Brain microvascular endothelial cell (primary cell): ENCODE measurements at places on chromosomes 1 and 21.
A peak's percentile ranks its signal among the peaks of the same experiment; 100 is the strongest.

- DNase-seq: no peak
Measured at GRCh38 chr1:204116539-204116938, 35.3 kb downstream of the ETNK2 start.

DNA sequence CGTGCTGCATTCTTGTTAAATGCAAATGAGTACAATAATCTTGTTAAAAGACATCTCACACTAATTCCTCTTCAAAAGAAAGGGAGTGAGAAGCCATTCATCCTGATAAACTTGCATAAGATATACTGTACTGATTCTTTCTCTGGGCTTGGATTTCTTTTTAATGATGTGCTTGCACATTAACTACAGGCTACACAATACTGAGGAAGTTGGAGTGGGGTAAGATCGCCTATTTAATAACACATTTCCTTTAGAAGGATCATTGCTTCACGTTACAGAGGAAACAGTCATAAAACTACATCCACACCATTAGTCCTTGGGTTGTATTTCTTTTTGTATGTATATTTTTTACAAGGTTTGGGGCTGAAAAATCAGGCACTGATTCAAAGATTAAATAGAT, 36.6 kb downstream of the NRIP1 start:
- DNase-seq: no peak

GRCh38 chr1:168488138-168488537, 55.7 kb downstream of the XCL2 start:
- DNase-seq: no peak

GRCh38 chr1:77829851-77830250, 50.4 kb downstream of the MIGA1 start:
- no peak for DNase-seq

DNA sequence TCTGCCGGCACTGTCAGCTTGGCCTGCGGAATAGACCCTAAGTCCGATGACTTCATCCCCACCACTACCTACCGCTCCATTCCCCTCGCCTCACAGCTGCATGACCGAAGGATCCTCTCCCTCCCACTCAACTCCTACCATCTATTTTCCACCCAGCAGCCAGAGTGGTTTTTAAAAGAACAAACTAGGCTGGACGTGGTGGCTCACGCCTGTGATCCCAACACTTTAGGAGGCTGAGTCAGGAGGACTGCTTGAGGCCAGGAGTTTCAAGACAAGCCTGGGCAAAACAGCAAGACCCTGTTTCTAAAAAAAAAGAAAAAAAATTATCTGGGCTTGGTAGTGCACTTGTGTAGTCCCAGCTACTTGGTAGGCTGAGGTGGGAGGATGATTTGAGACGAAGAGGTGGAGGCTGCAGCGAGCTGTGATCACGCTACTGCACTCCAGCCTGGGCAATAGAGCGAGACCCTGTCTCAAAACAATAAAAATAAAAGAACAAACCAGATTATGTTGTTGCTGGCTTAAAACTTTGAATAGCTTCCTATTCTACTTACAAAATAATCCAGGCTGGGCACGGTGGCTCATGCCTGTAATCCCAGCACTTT, 59.0 kb downstream of the UBIAD1 start:
- DNase-seq: no peak

GRCh38 chr21:31316488-31317169, 27.4 kb downstream of the TIAM1 start:
- peak; percentile 52 for DNase-seq

GRCh38 chr1:225780630-225781029, 3.0 kb downstream of the SRP9 start:
- DNase-seq: no peak

DNA sequence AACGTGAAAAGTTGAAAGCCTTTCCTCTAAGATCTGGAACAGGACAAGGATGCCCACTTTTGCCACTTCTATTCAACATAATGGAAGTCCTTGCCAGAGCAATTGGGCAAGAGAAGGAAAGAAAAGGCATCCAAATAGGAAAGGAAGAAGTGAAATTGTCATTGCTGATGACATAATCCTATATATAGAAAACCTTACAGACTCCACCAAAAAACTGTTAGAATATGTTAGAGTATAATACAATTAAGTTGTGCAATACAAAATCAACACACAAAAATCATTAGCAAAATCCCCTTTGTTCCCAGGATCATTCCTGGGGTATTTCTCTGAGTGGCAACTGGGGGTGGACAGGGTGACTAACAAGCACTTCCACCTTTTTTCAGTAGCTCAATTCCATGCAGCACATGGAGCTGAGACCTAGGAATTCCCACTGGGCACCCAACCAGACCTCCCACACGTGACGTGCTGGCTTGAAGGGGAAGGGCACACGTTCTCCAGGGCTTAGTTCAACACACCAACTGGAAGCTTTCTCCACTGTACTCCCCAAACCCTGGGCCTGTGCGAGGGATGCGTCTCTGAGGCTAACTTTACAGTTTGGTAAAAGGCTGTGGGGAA, 9.6 kb downstream of the STUM start:
- DNase-seq: no peak

DNA sequence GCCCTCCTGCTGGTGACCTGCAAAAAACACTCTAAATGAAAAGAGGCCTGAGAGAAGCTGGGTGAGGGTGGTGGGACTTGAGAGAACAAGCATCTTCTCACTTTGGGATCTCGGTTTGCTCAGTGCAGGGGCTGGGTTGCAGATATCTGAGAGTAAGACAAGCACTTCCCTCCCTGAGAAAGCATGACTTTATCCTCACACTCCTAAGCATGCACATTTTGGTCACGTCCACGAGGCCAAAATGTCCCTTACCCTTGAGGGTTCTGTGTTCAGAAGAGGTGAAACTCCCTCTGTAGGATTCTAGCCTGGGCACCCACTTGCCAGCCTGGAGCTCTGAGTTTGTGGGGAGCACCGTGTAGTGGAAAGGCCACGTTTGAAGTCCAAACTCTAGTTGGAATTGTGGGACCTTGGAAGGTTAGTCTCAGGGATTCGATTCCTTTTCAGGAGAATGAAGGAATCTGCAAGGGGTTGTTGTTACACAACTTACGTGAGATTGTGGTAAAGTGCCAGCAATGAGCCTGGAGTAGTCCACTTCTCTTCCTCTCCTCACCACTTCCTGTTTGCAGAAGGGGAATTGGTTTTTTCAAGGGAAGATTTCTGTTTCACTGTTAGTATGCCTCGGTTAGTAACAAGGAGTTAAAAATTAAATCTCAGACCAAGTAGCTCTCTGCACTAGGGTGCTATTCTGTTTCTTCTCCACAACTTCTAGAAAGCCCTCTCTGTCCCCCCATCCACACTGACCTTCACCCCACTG, 3.0 kb downstream of the FCAMR start:
- DNase-seq: no peak

DNA sequence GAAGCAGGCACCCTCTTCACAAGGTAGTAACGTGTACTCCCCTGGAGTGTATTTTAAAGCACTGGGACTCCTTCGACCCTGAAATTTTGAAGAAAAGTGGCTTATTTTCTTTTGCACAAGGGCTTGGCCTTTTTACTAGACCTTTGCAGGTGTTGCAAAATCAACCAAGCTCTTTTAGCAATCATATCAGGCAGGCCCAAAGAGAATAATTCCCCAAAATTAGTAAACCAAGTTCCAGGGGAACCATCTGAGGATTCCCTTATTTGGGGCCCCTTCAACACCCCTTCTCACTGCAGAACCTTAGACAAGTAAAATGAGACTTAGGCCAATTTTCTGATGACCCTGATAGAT, 28.3 kb downstream of the CBR1 start:
- no peak for DNase-seq

GRCh38 chr1:70071601-70072000, 133.8 kb downstream of the LRRC40 start:
- DNase-seq: no peak

DNA sequence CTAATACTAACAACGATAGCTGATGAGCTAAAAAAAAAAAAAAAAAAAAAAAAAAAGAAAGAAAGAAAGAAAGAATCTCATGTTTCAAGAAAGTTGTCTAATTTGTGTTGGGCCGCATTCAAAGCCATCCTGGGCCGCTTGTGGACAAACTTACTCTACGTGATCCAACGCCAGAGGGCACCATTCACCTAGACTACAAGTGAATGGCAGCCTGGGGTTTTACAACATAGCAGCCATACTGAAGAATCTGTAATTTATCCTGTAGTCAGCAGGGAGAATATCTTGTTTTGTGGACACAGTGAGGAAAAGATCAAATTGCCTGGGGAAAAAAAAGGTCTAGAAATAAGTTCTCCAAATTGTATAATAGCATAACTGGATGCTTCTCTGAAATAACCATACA, 47.0 kb downstream of the CYP2J2 start:
- DNase-seq: peak; percentile 72

DNA sequence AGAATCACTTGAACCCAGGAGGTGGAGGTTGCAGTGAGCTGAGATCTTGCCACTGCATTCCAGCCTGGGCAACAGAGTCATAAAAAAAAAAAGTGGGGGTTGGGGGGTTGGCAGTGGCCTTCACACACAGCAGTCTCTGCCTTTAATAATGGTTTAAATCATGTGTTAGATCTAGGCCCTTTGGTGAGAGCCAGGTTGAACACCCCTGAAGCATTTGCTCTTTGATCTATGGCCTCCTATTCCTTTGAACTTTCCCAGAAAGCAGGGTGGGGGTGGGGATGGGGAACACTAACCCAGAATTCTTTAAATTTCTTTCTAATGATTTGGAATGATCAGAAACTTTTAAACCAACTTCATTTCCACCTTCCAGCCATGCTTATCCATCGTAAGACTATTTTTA, 313.0 kb downstream of the KIF26B start:
- no peak for DNase-seq

DNA sequence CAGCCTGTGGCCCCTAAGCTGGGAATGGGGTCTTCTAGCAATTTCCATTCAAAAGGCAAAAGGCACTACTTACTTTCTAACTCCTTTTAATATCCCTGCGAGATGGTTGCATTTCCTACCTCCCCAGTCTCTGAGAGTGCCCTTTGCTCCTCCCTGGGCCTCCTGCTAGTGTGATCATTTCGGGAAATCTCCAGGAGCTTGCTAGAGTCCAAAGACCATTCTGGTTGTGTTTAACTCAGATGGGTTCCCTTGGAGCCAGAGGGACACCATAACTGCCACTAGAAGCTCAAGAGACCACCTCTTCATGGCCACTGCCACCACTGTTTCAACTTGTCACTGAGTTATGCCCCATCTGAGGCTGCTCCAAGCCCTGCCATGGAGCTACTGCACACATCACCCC, 34.4 kb upstream of the CYP4B1 start:
- no peak for DNase-seq

GRCh38 chr1:208737922-208738321, 493.7 kb upstream of the PLXNA2 start:
- DNase-seq: no peak

DNA sequence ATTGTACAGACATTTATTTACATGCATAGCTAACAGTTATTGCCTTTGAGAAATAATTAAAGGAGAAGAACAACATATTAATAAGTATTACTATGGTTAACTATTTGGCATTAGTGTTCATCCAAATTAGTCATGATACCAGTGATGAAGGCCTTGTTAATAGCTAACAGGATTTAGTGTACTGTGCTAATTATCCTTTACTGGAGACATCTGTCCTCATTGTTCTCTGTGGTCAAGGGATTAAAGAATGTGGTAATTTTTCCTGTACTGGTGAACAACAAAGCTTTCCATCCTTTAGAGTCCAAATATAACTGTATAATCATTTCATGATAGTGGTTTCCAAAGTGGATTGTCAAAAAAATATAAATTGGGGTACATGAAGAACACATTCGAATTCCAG, 103.9 kb downstream of the ADGRL4 start:
- DNase-seq: no peak

GRCh38 chr1:34884961-34885360, 25.4 kb upstream of the SMIM12 start:
- DNase-seq: no peak

- DNase-seq: no peak
Measured at GRCh38 chr1:244502630-244503029, 41.6 kb downstream of the CATSPERE start.

GRCh38 chr1:98101364-98101763, 180.5 kb upstream of the DPYD start:
- no peak for DNase-seq

GRCh38 chr1:167679714-167680113, 42.1 kb upstream of the MPZL1 start:
- no peak for DNase-seq

DNA sequence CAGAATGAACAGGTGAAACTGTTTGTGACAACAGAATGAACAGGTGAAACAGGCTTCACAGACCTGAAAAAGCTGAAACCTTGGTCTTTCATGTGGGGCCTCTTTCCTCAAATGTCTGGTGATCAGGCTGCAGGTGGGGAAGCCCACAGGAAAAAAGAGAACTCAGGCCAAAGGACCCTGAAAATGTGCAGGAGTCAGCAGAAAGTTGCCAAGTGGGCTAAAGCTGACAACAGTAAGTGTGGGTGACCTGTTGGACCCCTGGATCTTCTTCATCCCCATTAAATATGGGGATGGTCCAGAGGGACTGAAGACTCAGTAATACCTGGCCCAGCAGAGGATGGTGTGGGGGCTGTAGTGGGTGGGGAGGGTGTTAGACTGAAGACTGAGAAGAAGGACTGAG, 9.1 kb upstream of the CHIT1 start:
- no peak for DNase-seq

- DNase-seq: no peak
Measured at GRCh38 chr1:150760013-150760412, 5.6 kb downstream of the CTSS start.

GRCh38 chr1:231393668-231394067, 28.4 kb downstream of the EGLN1 start:
- no peak for DNase-seq

DNA sequence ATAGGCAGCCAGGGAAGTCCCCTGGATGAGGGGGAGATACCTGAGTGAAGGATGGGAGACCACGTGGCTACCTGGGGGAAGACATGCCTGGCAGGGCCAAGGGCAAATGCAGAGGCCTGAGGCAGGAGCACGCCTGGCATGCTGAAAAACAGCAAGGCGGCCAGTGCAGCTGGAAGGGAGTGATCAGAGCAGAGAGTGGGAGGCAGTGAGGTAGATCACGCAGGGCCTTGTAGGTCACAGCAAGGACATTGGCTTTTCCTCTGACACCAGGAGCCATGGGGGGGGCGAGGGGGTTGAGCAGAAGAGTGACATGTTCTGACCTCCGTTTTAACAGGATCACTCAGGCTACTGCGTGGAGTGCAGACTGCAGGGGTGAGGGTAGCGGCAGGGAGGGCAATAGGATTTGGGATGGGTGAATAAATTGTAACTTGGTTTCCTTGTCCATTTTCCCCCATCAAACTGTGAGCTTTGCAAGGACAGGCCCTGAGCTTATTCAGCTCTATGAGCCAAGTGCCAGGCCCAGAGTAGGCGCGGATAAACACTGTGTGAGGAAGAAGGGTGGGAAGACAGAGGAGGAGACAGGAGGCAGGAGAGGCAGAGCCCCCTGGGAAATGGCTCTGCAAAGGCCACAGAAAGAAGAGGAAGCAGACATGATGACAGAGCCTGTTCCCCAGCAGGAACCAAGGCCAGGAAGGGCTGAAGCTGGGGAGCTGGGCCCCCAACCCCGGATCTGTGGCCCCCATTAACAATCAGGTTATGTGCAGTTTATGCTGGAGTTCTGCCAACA, 16.6 kb downstream of the IFI6 start:
- no peak for DNase-seq

GRCh38 chr1:29642519-29642918, 406.2 kb downstream of the PTPRU start:
- DNase-seq: no peak

- DNase-seq: no peak
Measured at GRCh38 chr1:154822233-154822632, 47.8 kb downstream of the KCNN3 start.
